A549 treated with Mapracorat at 1 μM for 4 hours (cell line): ENCODE measurements at places on chromosomes 16 and 17. TPM values are rescaled to one million over a fixed set of nuclear protein-coding genes. Genes with fewer than 3 reads are reported as not detected.

GPR142 gene
- not detected in 5 replicates for total RNA-seq

BLTP2 gene
- total RNA-seq = 52.1 to 72.8 TPM (median 58.9 TPM) in 5 replicates

RASL10B gene
- 0.07 to 0.14 TPM (median 0.13 TPM) in 5 replicates for total RNA-seq

PNMT gene
- 0.27 to 0.68 TPM (median 0.33 TPM) in 4 of 5 replicates, not detected in the other for total RNA-seq

CEP295NL gene
- 0.18 to 0.58 TPM (median 0.27 TPM) in 5 replicates for total RNA-seq

CHD9NB gene
- total RNA-seq = 1.1 to 1.3 TPM (median 1.2 TPM) in 5 replicates

KIF2B gene
- total RNA-seq = not detected in 5 replicates
